ENCODE measurements at places on chromosomes 12 and 14.

DNA sequence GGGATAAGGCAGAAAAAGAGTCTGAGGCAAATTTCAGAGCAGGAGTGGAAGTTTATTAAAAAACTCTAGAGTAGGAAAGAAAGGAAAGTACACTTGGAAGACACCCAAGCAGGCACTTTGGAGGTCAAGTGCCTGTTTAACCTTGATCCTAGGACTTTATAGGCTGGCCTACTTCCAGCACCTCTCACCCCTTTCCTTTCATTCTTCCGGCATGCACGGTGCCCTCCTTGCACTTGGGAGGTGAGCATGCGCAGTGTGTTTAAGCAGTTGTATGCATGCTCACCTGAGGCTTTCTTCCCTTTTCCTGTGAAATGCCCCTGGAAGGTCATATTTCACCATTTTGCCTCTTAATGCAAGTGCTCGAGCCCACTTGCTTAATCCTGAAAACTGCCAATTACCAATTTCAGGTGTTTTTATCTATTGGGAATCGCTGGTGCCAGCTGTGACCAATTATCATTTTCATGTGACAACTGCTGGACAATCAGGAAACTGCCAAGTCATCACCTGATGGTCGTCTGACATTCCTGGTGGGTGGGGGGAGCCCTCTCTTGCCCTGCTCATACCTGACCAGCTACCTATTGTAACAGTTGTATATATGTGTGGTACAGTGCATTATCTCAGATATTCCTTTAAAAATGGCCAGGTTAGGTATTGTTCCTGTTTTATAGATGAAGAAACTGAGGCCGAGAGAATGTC is 53.5 kb downstream of the SUDS3 start:
- no peak for DNase-seq

- DNase-seq, result no peak
Observed at GRCh38 chr14:100899884-100900771, 3.4 kb downstream of the RTL1 start.

DNA sequence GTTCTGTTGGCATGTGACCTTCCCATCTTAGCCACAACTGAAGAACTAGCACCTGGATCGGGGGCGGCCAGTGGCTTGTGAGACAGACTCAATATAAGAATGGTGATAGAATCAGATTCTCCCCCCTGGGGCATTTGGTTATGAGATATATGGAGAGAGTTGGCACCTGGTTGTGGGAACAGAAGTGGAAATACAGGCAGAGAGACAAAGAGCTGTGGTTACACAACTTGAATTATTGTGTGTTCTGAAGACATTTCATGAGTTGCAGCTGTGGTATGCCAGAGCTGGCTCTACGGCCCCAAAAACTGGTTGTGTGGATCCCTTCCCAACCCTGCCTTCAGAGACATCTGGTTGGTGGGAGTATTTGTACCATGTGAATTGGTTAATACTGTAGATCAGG is 2.9 kb upstream of the MSRB3 start:
- no peak for DNase-seq

GRCh38 chr12:106586278-106586802 is 3.5 kb downstream of the RFX4 start:
- DNase-seq, result no peak

GRCh38 chr12:116384691-116385485 is 107.4 kb upstream of the MED13L start:
- DNase-seq, result no peak

DNA sequence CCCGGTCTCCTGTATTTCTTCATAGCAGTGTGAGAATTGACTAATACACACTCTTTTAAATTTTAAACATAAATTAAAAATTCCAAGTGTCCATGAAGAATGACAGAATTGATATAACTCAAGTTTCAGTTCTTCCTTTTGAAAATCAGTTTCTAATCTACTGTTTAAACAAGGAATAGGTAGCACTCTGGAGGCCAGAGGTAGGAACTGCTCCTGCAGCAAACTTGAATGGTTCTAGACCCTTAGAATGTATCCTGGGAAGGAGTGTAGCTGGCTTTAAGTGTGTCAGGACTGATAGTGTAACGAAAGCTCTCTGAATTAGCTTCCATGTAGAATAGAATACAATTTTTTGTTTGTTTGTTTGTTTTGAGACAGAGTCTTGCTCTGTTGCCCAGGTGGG is 76.8 kb downstream of the AKAP6 start:
- no peak for DNase-seq

- DNase-seq, result no peak
Observed at GRCh38 chr12:3925621-3926020, 52.4 kb upstream of the PARP11 start.

DNA sequence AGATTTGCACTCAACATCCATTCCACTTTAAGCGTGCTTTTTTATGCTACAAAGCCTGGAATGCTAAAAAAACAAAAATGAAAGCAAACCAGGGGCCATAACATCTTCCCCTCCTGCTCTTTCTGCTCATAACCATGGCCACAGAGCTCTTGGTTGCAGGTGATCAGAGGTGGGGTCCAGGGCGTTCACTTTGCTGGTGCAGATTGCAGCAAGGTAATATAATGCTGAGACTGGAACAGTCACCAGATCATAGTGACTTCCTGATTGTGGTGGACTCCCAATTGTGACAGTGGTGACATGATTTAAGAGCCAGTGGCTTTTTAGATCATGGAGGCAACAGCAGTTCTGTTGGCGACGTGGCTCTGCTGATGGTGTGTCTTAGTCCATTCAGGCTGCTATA is 115.0 kb upstream of the CPM start:
- DNase-seq, result no peak

DNA sequence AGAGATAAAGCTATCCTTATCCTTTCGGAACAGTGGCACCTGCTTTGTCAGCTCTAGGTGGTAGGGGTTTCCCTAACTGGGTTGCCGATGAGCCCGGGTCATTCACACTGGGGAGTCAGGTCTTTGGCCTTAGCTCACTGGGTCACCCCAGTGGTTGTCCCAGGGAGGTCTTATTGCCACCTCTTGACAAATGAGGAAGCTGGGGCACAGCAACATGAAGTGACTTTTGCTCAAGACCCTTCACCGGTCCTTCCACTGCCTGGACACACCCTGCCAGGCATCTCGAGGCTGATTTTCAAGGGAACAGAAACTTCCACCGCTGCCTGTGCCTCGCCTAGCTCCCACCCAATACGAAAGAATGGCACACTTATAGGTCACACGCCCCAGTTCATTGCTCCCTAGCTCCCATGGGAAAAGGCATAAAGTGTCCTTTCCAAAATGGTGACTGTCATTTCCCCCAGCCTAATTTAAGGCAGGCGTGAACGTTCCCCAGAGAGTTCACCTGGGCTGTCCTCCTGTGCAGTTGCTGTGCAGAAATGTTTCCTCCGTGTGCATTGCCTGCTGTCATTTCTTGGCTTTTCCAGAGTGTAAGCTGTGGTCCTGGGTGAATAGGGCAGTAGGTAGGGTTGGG is 156.1 kb upstream of the CCND2 start:
- no peak for DNase-seq

- DNase-seq, result no peak
Observed at GRCh38 chr12:100128512-100128908, 14.2 kb downstream of the BLTP3B start.

GRCh38 chr12:108826807-108827721 is 30.3 kb downstream of the SSH1 start:
- no peak for DNase-seq

GRCh38 chr12:101927036-101927435 is 49.7 kb downstream of the DRAM1 start:
- no peak for DNase-seq

Measured in activated CD8-positive, alpha-beta memory T cell treated with anti-CD3 and anti-CD28 coated beads for 48 hours (primary cell).